Activated CD4-positive, alpha-beta T cell treated with anti-CD3 and anti-CD28 coated beads for 48 hours (primary cell): ENCODE measurements at places on chromosomes 5 and 9.

DNA sequence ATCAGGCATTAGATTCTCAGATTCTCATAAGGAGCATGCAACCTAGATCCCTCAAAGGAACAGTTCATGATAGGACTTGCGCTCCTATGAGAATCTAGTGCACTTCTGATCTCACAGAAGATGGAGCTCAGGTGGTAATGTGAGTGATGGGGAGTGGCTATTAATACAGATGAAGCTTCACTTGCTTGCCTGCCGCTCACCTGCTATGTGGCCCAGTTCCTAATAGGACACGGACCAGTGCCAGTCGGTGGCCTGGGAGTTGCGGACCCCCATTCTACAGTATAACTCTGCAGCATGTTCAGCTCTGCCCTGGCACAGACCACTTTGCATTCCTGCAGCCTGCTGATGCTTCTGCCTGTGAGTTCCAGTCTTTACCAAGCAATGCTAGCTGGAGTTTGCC lies 581.3 kb upstream of the KLF4 start:
- DNase-seq, result no peak

DNA sequence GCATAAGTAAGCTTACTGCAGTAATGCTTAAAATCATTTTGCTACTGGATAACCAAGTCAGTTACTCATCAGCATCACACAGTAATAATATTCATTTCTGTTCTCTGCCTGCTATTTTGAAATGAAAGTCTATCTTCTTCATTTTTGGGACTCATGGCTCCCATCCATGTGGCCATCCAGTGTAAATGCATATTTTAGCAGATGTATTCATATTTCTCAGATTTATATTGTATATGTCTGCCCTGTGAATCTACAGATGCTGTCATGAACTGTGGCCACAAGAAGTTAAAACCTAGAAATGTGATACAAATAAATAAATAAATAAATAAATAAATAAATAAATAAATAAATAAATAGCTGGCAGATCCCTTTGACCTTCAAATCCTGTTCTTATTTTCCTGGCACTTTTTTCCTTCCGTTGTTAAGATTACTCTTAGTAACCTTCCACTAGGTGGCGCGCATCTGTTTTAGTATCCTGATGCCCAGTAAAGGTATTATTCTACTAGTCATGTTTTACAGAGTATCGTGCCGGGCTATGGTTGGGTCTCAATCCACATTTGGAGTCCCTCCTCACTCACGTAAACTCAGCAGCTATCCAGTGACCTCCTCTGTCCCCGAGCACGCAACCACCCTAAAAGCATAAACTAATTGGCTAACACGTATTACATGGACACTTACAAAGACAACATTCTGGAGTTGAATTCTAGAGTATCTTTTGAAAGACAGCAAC lies 79.2 kb upstream of the IL7R start:
- DNase-seq, result peak; percentile 83

GRCh38 chr5:162209005-162209605 lies 141.5 kb downstream of the GABRG2 start:
- DNase-seq, result peak; percentile 9

GRCh38 chr5:150516011-150516410 lies 8.1 kb downstream of the NDST1 start:
- DNase-seq, result no peak

GRCh38 chr5:135478938-135479337 lies 26.8 kb upstream of the TIFAB start:
- no peak for DNase-seq

DNA sequence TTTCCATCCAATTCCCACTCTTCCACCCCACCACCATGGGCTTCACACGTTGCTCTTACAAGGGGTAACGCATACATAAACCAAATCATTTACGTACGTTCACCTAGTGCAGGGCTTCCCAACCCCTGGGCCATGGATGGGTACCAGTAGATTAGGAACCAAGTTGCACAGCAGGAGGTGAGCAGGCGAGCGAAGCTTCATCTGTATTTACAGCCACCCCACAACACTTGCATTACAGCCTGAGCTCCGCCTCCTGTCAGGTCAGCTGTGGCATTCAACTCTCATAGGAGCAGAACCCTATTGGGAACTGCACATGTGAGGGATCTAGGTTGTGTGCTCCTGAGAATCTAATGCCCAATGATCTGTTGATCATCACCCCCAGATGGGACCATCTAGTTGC lies 82.3 kb downstream of the CEMIP2 start:
- no peak for DNase-seq

GRCh38 chr9:78121488-78121887 lies 89.9 kb upstream of the GNAQ start:
- peak; percentile 71 for DNase-seq

DNA sequence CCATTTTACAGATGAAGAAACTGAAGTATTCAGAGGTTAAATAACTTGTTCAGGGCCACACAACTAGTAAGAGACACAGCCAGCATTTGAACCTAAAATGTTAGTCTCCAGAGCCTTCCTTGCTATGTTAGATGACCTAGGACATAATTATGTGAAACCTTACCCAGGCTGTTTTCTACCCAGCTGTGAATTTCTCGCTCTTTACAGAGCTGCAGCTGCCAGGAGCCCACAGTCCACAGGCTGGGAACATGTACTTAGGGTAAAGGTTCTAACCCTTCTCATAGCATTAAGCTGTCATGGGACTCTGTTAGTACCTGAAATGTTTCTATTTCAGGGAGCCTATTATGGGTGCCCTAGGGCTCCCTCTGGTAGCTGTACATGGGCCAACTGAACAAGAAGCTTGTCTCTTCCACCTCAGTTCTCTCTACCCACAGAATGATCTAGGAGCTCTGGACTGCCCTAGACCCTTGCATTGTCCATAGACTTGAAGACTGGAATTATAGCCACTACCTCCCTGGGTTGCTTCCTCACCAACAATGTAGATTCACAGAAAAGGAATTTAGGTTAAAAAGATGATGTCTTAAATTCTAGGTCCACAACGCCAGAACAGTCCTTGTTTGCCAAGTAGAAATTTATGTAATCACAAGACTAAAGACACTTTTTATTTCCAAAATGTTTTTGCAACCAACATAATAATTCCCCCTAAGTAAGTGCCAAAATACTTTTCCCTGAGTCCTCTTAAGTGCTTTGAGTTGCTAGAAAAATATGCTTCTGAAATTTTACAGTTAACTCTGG lies 262.9 kb downstream of the PIK3R1 start:
- DNase-seq, result no peak

DNA sequence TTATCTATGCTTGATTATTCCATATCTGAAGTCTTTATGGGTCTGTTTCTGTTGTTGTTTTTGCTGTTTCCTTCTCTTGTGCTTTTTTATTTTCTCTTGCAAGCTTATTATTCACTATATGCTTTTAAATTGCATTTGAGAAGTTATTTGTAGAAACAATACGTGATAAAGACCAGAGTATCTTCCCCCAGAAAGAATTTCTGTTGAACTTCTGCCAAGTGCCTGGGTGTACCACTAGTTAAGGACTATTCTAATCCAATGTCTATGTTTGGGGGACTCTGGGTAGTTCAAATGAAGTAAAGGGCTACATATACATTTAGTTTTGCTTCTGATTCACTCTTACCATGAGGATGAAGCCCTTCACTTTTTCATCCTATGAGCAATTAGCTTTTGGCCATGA lies 54.3 kb downstream of the SLF1 start:
- no peak for DNase-seq

- DNase-seq, result no peak
Observed at GRCh38 chr5:31385774-31386537, 145.9 kb downstream of the DROSHA start.

GRCh38 chr9:31996331-31996730 lies 388.1 kb upstream of the ACO1 start:
- no peak for DNase-seq

DNA sequence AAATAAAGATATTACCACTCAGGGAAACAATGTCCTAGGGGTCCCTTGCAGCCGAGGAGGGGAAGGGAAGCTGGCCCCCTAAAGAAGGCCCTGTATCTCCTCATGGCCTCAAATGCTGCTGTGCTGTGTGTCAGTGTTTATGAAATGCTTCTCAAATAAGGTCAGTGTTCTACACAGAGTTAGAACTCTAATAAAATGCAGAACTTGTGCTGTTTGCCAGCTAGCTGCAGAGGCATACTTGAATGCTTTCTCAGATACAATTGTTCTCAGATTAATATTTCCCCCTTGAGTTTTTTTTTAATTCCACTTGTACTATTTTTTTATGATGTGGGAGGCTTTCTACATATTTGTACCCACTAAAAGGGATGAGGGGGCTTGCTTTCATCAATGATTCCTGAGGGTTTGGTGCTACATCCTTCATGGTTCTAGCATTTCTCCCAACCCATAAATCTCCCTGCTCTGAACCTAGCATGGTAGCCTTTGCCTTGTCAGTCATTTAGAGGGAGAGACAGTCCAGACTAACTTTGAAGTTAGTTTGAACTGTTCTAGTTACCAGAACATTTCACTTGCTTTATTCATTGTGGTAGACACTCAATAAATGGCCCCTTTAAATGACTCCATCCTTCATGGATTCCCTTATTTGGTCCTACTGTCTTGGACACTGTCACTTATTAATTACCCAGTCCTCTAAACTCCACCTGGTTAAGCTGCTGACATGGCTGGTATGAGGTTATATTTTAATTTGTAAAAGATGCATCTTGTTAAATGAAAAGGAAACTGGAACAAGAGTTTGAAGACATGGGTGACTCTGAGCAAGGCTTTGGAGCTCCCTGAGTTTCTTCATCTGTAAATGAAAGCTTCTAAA lies 12.6 kb downstream of the SLIT3 start:
- DNase-seq, result no peak

- no peak for DNase-seq
Observed at GRCh38 chr9:13111778-13112177, 167.7 kb downstream of the MPDZ start.

DNA sequence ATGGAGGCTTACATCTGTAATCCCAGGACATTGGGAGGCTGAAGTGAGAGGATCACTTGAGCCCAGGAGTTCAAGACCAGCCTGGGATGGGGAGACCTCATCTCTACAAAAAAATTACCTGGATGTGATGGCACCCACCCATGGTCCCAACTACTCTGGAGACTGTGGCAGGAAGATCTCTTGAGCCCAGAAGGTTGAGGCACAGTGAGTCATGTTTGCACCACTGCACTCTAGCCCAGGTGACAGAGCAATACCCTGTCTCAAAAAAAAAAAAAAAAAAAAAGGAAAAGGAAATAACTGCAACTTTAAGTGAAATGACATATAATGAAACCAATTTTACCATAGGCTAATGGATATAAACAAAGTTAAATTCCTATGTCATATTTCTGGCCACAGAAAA lies 152.1 kb upstream of the DHFR start:
- no peak for DNase-seq

- no peak for DNase-seq
Observed at GRCh38 chr9:109115931-109116526, 3.7 kb downstream of the TMEM245 start.

DNA sequence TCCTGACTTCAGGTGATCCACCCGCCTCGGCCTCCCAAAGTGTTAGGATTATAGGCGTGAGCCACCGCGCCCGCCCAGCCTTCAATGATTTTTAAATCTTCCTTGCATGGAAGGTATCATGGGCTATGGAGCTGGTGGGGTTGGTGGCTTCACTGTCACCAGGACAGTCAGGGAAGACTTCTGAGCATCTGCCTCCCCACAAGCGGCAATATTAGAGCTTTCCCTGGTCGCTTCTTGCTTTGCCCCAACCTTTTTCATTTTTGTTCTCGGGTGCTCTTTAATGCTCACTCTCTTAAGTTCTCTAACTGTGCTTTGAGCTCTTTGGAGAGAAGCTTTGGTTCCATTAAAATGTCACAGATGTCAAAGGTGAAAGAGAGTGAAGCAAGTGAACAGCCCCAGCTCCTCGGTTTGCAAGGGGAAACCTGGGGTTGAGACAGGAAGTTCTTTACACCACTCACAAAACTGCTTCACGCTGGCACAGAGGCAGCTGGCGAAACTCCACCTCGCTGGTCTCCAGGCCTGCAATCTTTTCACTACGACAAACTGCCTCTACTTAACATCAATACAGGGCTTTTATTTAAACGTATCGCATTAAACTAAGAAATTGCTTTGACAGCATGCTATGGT lies 142.5 kb upstream of the RETREG1 start:
- peak; percentile 26 for DNase-seq

GRCh38 chr5:17157916-17158529 lies 59.4 kb upstream of the BASP1 start:
- no peak for DNase-seq

DNA sequence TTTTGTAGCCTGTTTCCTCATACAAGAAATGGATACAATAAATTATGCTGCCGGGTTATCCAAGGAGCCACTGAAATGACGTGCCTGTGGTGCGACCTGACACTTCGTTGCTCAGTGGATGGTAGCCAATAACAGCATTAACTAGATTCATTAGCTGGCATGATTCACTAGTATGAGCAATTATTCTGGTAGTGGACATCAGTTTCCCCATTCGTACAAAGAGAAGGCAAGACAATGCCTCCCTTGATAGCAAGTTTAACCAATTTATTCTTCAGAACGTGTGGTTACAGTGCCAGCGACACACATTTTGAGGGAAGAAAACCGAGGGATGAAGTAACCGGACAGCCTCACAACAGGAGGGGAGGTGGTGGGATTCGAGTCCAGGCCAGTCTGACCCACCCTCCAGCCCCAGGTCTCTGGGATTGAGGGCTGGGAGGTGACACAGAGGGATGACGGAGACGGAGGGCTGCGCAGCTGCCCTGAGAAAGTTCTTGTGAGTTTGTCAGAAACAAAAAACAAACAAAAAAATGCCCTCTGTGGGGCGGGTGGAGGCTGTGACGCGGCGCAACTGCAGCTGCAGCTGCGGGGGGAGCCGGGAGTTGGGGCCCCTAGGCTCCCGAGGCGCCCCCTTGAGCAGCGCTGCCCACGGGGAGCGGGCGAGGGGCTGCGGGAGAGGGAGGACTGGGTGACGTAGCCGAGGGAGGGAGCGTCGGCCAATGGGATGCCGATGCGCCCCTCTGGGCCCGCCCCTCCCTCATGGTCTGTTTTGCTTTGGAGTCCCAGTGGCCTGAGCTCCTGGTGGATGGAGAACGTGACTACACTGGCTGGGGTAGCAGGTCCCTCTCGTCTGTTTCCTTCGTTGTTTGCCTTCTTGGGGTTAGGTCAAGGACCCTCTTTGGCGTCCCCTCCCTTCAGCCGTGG lies 10.9 kb downstream of the LHX2 start:
- DNase-seq, result no peak

- DNase-seq, result no peak
Observed at GRCh38 chr5:112907166-112907631, 14.8 kb downstream of the REEP5 start.

DNA sequence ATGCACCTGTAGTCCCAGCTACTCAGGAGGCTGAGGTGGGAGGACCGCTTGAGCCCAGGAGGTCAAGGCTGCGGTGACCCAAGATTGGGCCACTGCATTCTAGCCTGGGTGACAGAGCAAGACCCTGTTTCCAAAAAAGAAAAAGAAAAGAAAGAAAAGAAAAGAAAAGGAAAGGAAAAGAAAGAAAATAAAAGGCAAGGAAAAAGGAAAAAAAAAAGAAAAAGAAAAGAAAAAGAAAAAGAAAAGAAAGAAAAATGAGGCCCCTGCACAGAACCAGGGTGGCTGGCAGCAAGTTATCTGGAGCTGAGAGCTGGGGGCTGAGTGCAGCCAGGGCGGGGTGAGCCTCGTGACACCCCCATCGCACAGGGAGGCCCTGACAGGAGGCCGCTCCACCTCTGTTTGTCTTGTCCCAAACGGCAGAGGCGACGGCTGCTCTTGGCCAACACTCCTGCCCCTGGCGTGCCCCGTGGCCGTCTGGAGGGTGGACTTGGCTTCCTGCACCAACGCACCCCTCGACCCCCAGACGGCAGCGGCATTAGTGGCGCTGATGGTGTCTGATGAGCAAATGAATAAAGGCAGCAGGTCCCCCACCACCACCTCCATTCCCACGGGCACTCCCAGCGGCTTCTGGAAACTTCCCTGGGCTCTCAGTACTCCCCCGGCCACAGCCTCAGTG lies 16.7 kb downstream of the EXD3 start:
- DNase-seq, result no peak

GRCh38 chr5:54693936-54694657 lies 176.5 kb downstream of the SNX18 start:
- no peak for DNase-seq
